ENCODE measurements at places on chromosomes 3 and 15. TPM values are rescaled to one million over a fixed set of nuclear protein-coding genes. Genes with fewer than 3 reads are reported as not detected.

ROBO1 gene
- 78.3 TPM for total RNA-seq

DNAH12 gene
- total RNA-seq, result not detected

DNA sequence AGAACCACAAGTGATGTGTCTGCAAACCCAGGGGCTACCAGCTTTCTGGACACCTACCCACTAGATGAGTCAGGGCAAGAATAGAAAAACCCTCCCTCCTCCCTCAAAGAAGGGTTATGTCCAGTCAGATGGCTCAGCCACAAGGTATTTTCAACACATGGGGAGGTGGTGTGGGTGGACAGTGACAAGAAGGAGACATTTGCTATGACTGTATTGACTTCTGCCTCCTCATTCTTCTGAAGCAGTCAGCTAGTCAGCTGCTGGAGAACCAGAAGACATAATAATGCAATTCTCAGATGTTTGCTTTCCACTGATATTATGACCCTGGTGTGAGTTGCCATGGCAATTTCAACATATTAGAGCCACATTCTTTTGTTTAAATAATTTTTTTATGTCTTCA lies 66.7 kb upstream of the GOLGA8B start:
- DNase-seq, result no peak

GRCh38 chr15:88023914-88024313 lies 232.6 kb downstream of the NTRK3 start:
- DNase-seq, result no peak

DNA sequence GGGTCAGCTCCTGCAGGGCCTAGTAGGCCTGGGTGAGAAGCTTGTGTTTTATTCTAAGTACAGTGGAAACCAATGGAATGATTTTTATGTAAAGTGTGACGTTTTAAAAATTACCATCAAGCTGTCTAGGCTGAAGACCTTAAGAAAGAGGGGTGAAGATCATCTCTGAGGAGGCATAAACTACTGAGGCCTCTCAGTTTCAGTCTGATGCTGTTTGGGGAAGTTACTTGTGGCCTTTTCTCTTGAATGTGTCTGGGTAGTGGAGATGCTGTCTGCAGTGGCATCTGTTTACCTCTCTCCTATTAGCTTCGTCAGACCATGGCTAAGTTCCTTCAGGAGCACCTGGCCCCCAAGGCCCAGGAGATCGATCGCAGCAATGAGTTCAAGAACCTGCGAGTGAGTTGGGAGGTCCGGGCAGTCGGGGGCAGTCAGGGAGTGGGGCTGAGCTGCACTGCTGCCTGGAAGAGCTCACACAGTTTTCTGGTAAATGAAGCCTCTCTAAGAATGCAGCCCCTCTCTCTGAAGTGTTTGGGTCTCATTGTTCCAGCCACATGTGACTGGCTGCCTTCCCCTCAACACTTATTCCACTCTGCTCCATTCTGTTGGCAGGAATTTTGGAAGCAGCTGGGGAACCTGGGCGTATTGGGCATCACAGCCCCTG lies 1.9 kb downstream of the IVD start:
- no peak for DNase-seq

- DNase-seq, result no peak
These were observed 8.2 kb downstream of the PCSK6 start for GRCh38 chr15:101481381-101481705.

DNA sequence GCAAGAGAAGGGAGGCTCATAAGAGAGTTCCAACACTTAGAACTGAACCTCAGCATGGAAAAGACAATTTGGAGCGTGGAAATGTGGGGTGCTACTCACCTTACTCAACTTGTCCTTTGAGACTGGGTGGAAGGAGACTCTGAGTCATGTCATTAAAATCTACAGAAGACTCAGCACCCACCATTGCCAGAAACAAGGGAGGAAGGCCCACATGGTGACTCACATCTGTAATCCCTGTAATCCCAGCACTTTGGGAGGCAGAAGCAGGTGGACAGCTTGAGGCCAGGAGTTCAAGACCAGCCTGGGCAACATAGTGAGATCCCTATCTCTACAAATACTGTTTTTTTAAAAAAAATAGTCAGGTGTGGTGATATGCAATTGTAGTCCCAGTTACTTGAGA lies 161.9 kb upstream of the UBE3A start:
- DNase-seq, result no peak

DNA sequence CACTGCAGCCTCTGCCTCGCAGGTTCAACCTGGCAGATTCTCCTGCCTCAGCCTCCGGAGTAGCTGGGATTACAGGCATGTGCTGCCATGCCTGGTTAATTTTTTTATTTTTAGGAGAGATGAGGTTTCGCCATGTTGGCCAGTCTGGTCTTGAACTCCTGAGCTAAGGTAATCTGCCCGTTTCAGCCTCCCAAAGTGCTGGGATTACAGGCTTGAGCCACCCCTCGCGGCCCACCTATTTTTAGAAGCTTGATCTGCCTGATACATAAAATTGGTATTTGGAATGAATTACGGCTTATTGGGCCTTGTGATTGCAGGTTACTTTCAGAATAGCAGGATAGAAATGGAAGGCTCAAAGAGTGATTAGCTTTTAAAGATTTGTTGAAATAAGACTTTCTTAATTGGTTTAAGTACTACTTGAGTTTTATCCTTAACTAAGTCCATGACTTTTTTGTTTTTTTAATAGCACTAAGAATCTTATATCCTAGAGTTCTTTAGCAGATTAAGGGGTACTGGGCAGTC lies 25.0 kb downstream of the GMPS start:
- no peak for DNase-seq

All from GM23338 (cell line).